ENCODE measurements at places on chromosomes 7 and 10.

- no peak for DNase-seq
Measured at GRCh38 chr7:35780070-35780469, 20.8 kb upstream of the SEPTIN7 start.

- DNase-seq: no peak
Measured at GRCh38 chr7:77877791-77878190, 79.2 kb downstream of the PHTF2 start.

GRCh38 chr10:87771871-87772500 lies 46.0 kb downstream of the ATAD1 start:
- no peak for DNase-seq

DNA sequence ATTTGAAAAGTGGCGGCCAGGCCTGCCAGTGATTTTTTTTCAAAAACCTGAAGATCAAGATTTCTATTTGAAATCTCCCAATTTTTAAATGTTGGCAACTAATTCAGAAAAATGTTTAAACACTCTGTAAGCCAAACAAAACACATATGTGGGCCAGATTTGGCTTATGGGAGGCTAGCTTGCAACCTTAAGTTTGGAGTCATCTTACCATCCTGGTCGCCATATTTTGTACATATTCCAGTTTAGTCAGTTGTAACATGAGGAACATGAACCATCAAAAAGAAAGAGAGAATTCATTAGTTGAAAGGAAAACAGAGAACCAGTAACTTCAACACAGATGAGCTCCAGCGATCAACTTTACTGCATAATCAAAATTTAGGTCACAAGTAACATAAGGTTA lies 115.4 kb downstream of the TMEM26 start:
- no peak for DNase-seq

DNA sequence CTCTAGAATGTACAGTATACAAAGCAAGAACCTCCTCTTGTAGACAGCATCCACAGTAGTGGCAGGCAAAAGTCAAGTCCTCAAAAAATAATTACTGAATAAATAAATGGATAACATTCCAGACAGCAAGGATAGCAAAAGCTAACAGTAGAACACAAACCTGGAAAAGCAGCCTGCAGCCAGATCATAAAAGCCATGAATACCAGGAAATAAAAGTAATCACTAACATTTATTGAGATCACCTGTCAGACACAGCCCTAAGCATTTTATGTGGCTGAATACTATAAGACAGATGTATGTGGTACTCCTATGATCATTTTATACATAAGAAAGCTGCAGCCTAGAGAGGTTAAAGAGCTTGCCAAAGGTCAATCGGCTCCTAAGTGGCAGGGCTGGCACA lies 34.0 kb downstream of the CUL2 start:
- DNase-seq: no peak

- DNase-seq: no peak
Measured at GRCh38 chr10:89458291-89458690, 43.9 kb downstream of the IFIT5 start.

- peak; percentile 90 for DNase-seq
Measured at GRCh38 chr7:39589323-39590111, 23.3 kb downstream of the YAE1 start.

GRCh38 chr10:85149766-85150165 lies 821.4 kb downstream of the CCSER2 start:
- DNase-seq: no peak

DNA sequence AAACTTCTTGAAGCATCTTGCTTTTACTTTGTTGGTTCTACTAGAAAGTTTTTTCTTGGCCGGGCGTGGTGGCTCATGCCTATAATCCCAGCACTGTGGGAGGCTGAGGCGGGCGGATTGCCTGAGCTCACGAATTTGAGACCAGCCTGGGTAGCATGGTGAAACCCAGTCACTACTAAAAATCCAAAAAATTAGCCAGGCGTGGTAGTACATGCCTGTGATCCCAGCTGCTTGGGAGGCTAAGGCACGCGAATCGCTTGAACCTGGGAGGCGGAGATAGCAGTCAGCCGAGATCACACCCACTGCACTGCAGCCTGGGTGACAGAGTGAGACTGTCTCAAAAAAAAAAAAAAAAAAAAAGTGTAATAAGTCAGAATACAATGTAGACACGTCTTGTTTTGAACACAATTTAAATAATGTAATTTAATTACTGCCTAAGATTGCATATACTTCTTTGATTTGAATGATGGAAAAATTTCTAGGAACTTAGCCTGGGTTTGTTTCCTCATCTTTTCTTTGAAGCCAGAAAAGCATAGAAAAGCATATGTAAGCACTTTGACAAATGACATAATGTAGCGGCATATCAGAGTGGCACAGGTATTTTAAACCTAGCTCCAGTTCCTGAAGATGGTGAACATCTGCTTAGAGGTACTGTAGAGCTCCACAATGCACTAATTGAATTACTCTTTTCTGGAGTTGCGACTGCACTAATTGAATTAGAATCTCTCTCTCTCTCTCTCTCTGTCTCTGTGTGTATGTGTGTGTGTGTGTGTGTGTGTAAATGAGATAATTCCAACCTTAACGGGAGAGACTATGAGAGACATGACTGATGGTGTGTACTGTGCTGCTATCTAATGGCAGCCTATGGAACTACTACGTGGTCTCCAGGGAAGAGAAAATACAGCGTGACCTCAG lies 87.8 kb downstream of the BTRC start:
- peak; percentile 42 for DNase-seq

Measured in activated CD4-positive, alpha-beta T cell treated with anti-CD3 and anti-CD28 coated beads, Interleukin-2, Interleukin-6, amounts not matched to agents 100 ng/mL and 50 ng/mL, durations not matched to agents 16 hours and 8 hours (primary cell).